NCI-H226 (cell line): ENCODE measurements at places on chromosomes 4 and X.
A peak's percentile ranks its signal among the peaks of the same experiment; 100 is the strongest.

- peak; percentile 71 for DNase-seq
These were observed 636.3 kb upstream of the FTHL17 start for GRCh38 chrX:31708116-31708515.

GRCh38 chr4:16916719-16917337, 18.4 kb upstream of the LDB2 start:
- no peak for DNase-seq

- no peak for DNase-seq
These were observed 169.2 kb upstream of the MAGEB18 start for GRCh38 chrX:25968920-25969319.

DNA sequence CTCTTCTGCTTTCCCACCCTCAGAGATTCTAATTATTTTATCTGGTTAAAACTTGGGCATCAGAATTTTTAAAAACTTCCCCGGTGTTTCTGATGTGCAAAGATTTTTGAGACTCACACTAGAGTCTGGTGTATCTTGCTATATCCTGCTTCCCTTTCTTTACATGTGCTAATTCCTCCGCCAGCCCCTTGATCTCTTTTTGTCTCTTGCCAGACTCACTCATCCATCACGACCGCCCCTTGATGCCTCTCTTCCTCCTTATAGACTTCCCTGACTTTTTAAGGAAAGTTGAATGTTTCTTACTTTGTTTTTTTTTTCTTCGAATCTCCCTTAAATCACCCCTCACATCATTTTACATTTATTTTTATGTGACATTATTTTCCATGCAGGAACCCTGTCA, 274.9 kb upstream of the PITX2 start:
- no peak for DNase-seq

DNA sequence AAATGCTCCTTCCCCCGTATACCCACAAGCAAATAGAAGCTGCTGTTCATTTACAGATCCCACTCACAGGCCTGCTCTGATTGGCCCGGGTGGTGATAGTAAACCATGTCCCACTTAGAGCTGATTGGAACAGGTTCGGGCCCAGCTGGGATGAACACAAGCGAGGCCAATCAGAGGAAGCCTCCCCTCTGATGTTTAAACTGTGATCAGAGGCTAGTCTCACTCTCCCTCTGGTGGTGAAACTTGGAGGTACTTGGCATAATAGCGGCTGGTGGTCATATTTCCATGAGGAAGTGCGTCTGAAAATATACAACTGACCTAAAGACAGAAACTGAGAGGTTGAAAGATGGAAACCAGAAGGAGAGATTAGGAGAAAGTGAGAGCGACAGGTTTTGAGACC, 51.5 kb upstream of the TRPC3 start:
- no peak for DNase-seq

DNA sequence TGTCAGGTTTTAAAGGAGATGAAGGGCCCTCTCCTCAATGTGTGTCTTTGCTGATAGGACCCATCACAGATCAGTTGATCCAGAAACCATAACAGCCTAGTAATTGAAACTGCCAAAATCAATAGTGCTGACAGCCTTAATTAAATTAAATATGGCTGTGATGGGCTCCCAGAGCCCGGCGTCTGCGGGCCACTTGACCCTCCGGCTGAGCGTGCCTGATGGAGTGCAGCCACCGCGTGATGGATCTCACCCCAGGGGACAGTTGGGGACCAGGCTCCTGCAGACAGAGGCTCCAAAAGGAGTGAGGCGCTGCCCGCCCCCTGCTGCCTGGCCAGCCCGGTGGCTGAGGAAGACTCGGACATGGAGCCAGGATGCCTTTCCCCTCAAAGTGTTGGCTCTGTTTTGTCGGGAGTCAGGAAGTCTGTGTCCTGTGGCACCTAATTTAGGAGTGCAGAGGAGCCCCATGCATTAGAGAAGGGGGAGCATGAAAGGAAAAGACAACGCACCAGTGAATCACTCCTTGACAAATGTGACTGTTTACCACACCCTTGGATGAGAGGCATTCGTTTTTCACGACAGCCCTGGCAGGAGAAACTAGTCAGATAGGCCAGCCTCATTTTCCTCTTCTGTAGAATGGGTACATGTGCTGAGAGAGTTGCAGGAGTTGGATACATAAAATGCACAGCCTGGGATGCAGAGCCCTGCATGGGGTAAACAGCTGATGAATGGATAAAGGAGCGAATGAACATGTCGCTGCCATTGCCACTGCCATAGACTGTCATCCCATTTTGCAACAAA, 40.9 kb upstream of the MSX1 start:
- no peak for DNase-seq

DNA sequence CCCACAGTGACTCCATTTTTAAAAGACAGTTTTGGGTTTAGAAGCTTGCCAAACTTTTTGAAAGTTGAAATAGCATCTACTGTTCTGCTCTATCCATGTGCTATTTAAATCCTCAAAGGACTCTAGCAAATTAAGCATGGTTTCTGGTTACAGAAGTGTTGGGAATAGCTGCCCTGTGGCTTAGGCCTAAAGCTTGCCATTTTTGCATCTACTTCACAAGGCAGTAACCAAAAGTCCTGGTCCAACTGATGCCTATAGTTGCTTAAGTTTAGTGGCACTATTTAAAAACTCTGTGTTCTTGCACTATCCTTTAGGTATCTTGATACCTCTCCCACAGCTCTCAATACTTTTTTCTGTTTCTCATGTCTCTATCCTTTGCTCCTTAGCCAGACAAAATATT, 251.0 kb upstream of the GPC4 start:
- DNase-seq: no peak

DNA sequence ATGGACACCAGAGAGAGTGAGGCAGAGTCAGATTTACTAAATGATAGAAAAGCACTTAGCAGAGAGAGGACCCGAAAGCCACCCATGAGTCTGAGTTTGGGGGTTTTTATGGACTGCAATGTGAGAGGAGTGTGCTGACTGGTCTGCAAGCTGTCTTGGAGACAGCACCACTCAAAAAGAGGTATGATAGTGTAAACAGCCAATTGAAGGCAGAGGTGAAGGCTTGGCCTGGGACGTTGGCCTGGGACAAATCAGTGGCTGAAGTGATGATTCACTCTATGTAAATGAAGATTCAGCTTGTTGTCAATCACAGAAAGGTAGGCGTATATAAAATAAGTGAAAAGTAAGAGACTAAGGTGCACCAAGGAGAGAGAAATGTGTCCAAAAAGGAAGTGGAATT, 217.6 kb upstream of the ZFP42 start:
- no peak for DNase-seq

- peak; percentile 48 for DNase-seq
These were observed 12.2 kb downstream of the ARHGEF6 start for GRCh38 chrX:136768469-136769084.

- peak; percentile 79 for DNase-seq
These were observed 36.7 kb upstream of the NEUROG2 start for GRCh38 chr4:112552668-112553067.

- DNase-seq: no peak
These were observed 4.9 kb downstream of the ZNF275 start for GRCh38 chrX:153338836-153339235.

DNA sequence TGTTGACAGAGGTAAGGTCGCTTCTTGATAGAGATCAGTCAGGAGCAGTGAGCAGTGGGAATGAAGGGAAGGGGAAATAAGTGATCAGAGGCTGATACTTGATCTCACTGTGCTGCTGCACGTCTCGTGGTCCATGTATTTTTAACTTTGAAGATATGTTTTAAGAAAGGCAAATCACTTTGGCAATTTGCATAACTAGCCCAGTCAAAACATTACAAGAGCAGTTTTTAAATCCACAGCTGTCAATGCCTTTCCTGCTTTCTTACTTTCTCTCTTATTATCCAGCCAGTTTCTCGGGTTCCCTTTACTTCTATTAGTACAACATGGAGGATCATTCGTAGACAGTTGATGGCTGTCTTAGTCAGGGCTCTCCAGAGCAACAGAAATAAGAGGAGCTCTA, 472.8 kb downstream of the TMA16 start:
- DNase-seq: no peak

GRCh38 chrX:55220119-55220794, at the start of gene PAGE5:
Gene PAGE5 (plus strand): TSS chrX:55220346. CDS start chrX:55221383, 1,037 bp downstream.
- no peak for DNase-seq

- DNase-seq: no peak
These were observed 14.2 kb downstream of the RNF175 start for GRCh38 chr4:153745651-153746050.

GRCh38 chrX:40852586-40852985, 117.2 kb upstream of the MED14 start:
- no peak for DNase-seq

- no peak for DNase-seq
These were observed 64.5 kb downstream of the DRD5 start for GRCh38 chr4:9845791-9846493.
